ENCODE measurements at places on chromosomes 12 and 14. TPM values are rescaled to one million over a fixed set of nuclear protein-coding genes. Genes with fewer than 3 reads are reported as not detected.
A peak's percentile ranks its signal among the peaks of the same experiment; 100 is the strongest.

The SIX1 gene
- total RNA-seq, result 156 TPM

The SERPINA9 gene
- total RNA-seq, result not detected

The CMA1 gene
- not detected for total RNA-seq

The RTL1 gene
- total RNA-seq, result not detected

The BIN2 gene
- total RNA-seq, result not detected

The METTL25 gene
- total RNA-seq, result 9.9 TPM

The CLMN gene
- 3.6 TPM for total RNA-seq

The LALBA gene
- total RNA-seq, result not detected

DNA sequence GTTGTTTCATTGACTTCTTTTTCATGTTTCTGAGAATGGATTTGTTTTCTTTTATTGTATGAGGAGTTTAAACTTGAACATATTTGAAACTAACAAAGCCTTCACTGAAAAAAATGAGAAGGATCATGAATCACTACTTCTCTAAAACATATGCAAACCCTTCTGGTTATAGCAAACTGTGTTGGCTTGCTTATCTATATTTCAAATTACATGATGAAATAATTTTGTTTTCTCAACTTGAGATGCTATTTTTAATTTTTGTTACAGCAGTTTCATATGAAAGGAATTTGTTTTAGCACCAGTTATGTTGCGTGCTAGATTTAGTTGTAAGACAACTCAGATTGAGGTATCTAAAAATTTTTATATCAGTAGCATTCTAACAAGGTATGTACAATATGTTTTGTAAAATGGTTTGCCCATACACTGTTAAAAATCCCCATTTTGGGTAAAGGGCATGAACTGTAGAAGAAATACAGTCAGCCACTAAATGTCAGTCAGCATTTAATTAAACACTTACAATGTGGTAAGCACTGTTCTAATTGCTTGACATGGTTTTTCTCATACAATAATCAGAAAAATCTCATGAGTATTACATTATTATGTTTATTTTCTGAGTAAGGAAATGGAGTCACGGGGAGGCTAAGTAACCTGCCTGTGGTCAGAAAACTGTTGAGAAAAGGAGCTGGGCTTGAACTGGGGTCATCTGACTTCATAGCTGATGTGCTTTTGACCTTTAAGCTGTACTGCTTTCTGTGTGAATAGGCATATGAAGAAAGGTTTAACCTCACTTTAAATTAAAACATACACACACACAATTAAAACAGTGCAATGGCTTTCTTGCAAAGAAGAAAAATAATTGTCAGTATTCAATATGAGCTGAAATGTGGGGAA, 105.7 kb downstream of the PLEKHA5 start:
- peak; percentile 49 for DNase-seq

DNA sequence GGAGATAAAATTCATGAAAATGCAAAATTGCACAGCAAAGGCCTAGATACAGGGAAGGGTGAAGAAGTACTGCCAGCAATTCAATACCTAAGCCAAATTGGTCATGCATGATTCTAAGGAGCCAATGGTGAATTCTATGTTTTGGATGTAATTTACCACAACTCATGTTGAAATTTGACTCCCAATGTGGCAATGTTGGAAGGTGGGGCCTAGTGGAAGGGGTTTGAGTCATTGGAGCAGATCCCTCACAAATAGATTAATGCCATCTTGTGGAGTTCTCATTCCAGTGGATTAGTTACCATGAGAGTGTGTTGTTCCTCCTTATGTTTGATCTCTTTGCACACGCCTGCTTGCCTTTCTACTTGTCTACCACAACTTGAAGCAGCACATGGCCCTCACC, 194.0 kb upstream of the ALG10 start:
- peak; percentile 78 for DNase-seq

DNA sequence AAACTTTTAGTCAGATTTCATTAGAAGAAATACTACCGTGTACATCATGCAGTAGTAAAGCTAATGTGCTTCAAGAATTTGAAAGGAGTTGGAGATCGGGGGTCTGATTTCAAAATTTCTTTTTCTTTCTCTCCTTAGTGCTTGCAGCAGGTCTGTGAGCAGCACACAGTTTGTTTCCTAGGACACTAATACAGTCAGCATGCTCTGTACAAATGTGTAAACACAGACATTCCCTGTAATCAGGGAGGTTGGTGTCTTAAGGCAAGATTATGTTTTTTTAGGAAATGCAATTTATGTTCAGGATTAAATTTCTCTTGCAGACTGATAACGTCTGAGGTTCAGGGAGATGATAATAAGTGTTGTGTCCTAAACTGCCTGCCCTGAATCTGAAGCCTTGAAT, 142.7 kb downstream of the ALX1 start:
- DNase-seq, result no peak

- peak; percentile 43 for DNase-seq
Measured at GRCh38 chr14:87896393-87897380, 96.3 kb downstream of the GALC start.

DNA sequence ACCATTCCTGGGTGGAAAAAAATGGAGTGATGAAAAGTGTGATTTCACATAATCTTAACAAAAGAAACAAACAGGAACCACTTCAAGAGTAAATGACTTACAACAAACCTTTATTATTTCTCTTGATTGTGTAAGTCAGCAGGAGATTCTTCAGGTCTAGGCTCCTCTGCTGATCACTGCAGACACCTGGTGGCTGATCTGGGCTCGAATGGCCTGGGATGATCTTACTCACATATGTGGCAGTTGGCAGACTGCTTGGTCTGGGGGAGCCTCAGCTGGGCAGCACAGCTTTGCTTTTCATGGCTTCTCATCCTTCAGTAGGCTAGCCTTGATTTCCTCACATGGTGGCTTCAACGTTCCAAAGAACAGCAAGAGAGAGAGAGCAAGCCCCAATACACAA, 215.4 kb upstream of the PRICKLE1 start:
- no peak for DNase-seq

DNA sequence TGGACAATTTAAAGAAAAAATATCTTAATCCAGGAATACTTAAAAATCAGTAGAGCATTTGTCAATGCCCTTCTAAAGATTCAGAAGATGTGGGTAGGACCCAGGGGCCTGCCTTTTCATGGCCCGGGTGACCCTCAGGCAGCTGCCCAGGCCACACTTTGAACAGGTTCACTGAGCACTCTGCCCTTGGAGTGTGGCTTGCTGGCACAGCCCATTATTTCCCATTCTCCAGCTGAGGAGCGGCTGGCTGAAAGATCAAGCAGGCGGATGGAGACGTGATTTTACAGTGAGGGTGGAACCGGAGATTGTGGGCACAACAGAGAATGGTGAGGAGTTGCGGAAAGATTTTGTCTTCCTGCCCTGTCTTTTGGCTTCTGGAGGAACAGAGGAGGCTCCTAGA, 7.1 kb upstream of the PRPH start:
- no peak for DNase-seq

GRCh38 chr14:75723716-75724115, 62.7 kb downstream of the TTLL5 start:
- DNase-seq, result no peak

GRCh38 chr14:67187826-67188225, 1.4 kb upstream of the GARIN2 start:
- peak; percentile 54 for DNase-seq

DNA sequence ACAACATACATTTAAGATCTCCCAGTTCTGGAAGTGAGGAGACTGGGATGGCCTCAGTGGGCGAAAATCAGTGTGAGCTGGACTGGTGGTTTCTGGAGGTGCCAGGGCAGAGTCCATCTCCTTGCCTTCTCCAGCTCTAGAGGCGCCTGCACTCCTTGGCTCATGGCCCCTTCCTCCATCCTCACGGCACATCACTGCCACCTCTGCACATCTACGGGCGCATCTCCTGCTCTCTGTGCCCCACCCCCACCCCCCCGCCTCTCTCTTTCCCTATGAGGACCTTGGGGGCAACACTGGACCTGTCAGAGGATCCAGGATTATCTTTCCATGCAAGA, 62.8 kb upstream of the DIO3 start:
- no peak for DNase-seq

- DNase-seq, result peak; percentile 54
Measured at GRCh38 chr14:53044486-53044885, 93.6 kb upstream of the FERMT2 start.

DNA sequence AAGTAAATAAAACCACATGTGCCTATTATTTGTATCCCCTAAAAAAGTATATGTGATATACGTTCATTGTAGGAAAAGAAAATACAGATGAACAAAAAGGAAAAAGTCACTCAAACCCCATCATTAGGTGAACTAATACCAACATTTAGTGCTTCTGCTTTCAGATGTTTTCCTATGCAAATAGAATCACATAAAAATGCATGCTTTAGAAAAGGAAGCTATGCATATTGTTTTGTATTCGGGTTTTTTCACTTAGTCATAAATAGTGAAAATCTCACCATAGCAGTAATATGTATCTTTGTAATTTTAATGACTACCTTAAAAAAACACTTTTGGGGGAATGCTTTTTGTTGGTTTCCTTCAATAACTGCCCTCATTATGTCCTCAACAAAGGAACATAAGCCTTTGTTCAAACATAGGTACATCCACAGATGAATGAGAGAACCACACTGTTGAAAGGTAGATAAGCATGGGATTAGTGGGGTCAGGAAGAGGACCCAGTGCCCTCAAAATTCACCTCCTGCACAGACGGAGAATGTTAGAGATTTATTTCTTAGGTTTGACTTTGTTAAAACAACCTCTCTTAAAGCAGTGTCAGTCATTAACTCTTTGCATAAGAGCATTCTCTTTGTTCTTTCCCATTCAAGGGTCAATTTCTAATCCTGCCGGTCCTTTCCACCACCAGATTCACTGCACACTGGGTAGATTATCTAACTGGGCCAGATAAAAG, 6.5 kb downstream of the AMDHD1 start:
- DNase-seq, result no peak

GRCh38 chr14:23294734-23295561, 7.7 kb downstream of the PPP1R3E start:
- DNase-seq, result peak; percentile 64

DNA sequence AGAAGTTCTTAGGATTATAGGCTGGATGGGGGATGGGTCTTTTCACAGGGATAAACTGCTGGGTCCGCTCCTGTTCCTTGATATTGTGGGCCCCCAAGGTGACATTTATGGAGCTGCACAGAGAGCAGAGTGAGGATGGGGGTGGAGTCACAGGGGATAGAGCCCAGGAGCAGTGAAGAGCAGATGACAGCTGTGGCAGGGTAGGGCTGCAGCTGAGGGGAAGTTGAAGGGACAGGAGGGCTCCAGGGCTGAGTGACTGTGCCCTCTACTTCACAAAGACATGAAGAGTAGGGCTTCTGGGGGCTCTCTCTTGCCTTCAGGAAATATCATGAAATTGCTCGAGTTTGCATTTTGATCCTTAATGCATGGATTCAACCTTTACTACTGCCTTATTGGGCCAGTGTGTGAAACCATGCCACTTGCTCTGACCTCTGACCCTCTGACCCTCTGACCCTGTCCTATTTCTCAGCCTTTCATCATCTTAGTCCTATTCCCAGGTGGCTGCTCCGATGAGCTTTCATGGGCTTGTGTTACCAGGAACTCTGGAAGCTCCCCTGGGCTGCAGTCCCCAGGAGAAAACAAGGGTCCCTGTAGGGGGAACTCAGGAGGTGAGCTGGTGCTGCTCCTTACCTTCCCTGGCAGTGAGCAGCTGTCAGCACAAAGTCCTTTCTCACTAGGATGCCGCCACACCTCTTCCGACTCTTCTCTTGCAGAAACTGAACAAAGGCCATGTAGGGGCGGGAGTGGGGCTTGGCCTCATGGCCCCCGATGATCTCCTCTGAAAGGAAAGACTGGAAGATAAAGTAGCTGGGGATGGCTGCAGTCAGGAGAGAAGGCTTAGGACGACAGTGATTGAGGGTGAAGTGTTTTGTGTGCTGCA, 1.6 kb downstream of the GZMH start:
- no peak for DNase-seq

DNA sequence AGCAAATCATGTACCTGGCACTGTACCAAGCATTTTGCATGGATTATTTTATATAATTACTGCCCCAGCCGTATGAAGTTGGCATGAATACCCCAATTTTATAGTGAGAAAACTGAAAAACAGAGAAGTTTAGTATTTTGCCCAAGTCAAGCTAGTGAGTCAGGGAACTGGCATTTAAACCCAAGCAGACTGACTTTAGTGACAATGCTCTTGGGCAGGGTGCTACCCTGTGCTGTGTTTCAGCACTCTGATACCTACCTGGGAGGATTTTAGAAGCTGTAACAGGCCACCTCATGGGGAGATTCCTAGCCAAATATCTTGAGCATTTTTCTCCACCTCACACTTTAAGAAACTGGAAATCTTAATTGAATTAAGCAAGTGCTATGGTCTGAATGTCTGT, 98.1 kb upstream of the MAX start:
- DNase-seq, result no peak

GRCh38 chr12:125861299-125862281, 796.4 kb downstream of the AACS start:
- no peak for DNase-seq

- DNase-seq, result no peak
Measured at GRCh38 chr12:129615001-129615400, 288.8 kb downstream of the TMEM132D start.

GRCh38 chr12:107450541-107450940, 235.1 kb upstream of the PWP1 start:
- DNase-seq, result no peak

- no peak for DNase-seq
Measured at GRCh38 chr12:69514111-69514510, 43.9 kb downstream of the FRS2 start.

DNA sequence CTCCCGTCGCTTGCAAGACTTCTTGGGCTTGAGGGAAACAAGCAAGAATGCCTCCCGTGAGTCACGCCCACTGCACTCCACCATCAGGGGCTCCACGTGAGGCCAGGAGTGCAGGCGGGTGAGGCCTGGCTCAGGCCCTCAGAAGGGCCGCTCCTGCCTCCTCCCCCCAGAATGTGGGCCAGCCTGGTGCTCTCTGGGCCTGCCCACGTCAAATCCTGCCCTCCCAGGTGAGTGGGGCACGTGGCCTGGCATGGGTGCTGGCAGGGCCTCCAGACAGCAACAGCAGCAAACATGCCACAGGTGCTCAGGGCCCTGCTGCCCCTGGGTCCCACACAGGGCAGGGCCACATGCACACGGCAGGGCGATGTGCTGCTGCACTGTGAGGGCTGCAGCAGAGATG, 30.6 kb upstream of the BTBD6 start:
- no peak for DNase-seq

DNA sequence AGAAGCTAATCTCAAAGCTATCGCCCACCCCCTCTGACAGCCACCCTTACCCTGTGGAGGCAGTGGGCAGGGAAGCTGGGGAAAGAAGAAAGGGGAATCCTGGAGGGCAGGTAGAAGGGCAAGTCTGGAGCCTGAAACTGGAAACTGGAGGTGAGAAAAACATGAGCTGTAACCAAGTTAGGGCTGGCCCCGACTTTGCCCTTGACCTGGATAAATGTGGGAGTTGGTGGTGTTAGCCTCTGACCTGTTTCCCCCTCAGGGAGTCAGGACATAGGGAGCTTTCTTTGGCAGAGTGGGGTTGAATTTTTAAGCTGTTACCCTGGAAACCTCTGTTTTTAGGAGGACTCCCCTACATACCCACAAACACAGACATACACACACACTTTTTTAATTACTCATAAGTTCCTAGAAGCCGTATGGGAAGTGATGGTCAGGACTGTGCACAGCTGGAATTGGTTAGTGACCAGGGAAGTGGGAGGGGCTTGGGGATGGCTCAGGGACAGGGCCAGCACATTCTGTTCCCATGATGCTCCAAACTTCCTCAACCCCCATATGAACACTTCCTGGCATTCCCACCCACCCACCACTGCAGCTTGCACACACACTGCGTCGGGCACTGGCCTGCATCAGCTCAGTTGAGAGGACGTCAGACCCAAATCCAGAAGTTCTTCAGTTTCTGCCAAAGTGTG, 5.0 kb upstream of the MMP19 start:
- DNase-seq, result peak; percentile 100

Measured in LHCN-M2 (cell line).